Left renal cortex interstitium (tissue), 4 donors: ENCODE measurements at places on chromosomes 3 and 15.

DNA sequence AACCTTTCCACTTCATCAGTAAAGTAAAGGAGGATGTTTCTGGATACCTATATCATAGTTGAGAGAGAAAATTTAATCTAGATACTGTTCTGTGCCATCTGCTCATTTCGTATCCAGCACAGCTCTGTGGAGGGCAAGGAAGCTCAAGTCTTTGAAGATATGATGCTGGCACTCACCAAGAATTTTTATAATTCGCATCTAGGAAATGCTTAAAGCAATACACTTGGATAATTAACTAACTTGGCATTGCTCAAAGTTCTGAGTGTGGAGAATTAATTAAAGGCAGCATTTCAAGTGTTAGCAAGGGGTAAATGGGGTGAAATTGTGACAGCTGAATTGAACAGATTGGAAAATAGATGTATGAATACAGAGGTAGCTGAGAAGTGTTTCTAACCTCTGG is 213.2 kb downstream of the KCNMB2 start:
- no peak for DNase-seq

- DNase-seq, result no peak
These were observed 39.9 kb downstream of the LEO1 start for GRCh38 chr15:51931638-51932037.

DNA sequence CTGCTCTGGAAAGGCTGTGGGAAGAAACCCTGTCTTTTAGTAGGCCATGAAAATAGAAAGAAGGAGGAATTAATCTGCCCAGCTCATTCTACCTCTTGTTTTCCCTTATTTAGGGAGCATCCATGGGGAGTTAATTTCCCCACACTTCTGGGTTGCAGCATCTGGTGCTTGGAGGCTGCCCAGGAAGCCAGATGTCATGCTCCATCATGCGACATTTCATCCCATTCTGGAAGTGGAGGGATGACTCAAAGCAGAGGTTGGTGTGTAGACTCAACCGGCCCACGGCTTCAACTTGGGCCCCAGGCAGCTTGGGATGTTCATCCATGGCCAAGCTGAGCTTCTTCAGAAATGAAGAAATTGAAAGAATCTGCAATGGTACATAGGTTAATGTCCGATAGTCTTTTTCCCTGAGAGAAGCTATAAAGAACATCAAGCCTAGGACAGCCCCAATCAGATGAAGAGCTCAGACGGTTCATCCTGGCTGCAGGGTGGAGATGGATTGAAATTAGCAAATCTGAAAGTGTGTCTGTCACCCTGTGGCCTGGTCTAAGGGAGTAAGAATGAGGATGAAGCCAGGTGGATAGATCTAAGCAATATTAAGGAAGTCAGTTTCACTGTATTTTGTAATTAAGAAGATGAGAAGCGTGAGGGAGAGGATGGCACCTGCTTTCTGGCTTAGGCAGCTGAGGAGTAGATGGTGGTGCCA is 24.5 kb upstream of the PROK2 start:
- no peak for DNase-seq

GRCh38 chr3:183159333-183159732 is 3.2 kb downstream of the LAMP3 start:
- no peak for DNase-seq

- no peak for DNase-seq
These were observed 5.8 kb upstream of the SUCNR1 start for GRCh38 chr3:151867666-151868065.

- DNase-seq, result no peak
These were observed 7.7 kb upstream of the FLNB start for GRCh38 chr3:58000306-58001085.

DNA sequence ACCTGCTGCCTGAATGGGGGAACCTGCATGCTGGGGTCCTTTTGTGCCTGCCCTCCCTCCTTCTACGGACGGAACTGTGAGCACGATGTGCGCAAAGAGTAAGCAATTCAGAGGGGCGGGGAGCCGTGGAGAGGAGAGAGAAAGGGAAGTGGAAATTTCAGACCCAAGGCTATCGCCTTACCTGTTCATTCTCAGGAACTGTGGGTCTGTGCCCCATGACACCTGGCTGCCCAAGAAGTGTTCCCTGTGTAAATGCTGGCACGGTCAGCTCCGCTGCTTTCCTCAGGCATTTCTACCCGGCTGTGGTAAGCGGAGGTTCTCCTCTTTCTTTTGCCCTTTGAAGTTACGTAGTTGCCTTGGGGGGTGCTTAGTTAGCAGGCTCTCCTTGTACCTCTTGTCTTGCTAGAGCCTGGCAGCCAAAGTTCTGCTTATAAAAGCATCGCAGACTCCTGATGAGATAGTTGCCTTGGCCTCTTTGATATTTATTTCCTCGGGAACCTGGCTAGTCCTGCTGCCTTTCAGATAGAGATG is 13.7 kb upstream of the LRRC2 start:
- no peak for DNase-seq

GRCh38 chr15:82968066-82968465 is 15.5 kb upstream of the HOMER2 start:
- DNase-seq, result no peak

DNA sequence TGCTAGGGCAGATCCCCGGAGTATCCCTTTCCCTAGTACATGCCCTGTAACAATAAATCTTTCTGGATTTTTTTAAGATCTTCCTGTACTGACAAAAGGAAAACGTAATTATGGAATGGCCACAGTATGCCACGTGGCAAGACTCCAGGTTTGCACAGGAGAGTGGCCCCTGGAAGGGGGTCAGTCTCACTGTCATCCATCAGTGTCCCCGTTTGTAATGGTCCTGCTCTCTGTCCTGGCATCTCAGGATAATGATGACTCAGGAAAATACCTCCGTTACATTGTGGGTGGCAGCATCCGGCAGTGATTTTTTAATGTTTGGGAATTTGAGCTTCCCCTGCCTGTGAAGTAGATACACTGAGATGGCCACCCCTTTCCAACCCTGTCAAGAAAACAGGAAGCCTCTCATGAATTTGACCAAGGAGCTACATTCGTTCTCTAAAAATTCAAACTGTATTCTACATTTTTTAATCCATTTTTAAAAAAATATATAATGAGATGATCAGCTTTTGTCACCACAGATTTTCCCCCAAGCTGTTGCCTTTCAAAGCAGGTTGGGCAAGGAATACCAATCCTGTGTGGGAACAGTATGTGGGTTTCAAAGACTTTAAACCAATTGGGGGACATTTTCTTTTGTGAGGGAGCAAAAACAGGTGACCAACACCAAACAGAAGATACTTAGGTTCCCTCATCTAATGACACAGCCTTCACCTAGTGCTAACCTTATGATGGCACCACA is 110.4 kb downstream of the C3orf70 start:
- DNase-seq, result no peak

DNA sequence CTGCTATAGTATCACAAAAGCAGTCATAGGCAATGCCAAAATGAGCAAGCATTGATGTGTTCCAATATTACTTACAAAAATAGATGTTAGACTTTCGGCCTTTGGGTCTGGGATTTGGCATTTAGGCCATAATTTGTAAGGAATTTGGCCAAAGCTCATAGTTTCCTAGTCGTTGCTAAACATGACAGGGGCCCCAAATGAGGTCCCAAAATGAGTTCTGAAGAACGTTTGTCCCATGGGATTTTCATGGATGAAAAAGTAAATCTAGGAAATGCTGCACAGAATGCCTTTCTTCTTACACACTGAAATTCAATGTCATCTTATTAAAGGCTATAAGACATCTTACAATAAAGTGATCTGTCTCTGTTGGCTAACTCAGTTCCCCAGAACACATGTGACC is 456.0 kb downstream of the CNTN4 start:
- DNase-seq, result no peak

DNA sequence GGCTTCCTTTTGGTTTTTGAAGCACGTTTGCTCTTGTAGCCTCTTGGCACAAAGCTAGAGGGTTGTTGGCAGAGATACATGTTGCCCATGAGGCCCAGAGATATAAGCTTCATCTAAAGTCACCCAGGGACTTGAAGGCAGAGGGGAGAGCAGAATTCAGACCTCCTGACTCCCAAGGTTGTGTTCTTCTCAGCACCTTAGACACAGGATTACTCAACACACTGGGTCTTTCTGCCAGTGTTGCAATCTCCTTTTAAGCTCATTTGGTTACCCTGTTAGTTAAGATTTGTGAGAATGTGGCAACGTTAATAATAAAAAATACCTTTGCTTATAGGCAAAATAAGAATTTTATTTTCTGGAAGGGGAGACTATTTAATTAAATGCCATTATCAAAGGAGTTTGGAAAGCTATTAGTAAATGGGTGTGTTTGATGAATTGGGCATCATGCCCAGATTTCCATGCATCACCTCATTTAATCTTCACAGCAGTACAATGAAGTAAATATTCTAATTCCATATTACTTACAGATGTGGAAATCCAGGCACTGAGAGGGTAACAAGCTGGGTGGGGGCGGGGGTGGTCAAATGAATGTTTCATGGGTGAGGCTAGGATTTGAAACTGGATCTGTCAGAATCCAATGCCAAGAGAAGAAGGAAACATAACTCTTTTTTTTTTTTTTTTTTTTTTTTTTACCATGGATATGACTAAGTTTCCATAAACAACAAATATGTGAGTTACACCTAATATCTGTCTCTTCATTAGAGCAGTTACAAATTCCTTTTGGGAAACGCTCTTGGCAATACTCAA is 183.3 kb downstream of the NR1D2 start:
- DNase-seq, result no peak

DNA sequence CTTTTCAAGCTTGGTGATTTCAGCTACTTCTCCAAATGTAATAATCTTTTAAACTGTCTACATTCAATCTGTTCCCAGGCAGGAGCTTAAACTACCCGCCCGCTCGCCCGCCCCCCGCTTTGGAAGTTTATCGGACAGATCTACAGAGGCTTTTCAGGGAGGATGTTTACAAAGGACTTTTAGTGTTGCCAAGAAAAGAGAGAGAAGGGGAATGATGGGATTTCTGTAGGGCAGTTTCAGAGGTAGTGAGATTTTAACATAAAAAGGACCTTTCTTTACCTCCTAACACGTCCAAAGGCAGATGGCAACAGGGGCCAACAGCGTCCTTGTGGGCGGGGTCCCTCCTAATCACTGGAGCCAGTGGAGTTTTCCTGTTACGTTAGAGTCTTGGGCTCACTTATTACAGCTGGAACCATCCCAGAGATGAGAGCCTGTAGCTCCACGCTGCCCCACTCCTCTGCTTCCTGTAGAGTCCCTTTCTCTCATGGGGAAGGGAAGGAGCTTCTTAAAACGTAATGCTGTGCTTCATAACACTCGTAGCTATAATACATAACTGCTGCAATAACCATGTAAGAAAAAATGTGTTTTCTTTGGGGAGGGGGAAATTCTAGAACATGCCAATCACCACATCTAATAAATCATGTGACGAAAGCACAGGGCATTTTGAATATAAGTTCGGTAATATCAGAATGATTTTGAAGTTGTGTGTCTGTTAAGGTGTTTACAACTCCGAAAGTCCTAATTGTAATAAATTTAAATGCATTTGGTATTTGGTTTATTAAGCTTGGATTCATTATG is 30.9 kb downstream of the HES1 start:
- DNase-seq, result no peak

DNA sequence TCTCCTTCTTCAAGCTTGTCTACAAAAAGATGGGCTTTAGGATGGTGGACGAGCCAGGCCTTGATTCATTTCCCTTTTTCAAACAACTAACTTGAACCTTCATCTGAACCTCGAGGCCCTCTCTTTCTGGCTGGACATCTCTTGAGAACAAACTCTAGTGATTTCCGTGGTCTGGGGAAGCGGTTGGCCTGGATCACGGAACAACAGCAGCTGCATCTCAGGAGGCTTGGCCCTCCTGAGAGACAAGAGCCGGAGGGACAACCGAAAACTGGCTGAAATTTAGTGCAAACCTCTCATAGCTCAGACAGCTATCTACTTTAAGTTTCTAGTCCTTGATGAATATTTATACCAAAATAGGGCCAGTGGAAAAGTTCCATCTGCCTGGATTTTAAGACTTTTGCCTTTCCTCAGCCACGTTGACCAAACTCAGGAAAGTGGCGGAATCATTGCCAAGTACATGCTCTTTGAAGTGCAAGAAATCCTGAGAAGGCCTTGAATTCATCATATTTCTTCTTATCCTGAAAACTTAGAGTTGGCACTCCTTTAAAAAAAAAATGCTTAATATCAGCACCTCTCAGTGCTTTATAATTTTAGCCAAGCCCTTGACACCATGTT is 14.5 kb downstream of the LMCD1 start:
- no peak for DNase-seq

DNA sequence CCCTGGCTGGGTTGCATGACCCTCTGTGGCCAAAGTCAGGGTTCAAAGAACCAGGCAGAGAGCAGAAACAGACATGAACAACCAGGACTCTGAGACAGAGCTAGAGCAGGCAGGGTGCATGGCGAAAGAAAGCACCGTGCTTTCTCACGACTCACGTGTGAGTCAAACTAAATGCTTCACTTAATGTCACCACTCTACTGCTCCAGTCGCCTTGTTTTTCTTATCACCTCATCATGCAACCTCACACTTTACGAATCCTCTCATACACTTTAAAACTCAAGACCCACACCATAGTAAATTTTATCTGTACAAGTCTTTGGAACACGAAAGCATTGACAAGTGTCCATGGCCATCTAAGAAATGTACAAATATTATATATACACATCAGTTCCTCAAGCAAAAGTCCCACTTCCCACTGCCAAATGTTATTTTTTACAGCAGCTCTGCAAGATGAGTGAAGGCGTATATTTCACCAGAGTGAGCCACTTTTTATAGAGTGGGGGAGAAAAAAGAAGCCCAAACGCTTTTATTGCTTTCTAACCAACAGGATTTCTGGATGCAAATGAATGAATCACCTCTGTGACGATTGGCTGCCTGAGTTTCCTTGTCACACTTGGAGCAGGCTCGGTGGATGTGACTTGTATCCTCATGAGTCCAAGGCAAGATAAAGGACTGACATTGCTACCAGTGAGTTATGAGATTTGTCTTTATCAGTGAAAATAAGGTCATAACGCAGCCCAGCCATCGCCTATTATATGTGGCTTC is 16.0 kb upstream of the MEGF11 start:
- no peak for DNase-seq

DNA sequence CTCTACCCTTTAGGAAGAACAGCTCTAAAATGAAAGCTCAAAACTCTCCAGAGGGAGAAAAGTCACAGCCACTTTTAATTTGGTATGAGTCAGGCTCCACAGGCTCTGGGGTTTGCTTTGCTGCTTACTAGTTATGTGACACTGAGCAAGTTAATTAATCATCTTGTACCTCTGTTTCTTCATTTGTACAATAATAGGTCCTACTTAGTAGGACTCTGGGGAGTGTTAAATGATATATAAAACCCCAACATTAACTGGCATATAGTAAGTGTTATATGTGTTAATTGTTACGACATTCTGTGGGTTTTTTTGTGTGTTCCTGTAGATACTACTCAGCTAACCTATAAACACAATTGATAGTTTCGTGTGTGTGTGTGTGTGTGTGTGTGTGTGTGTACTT is 6.6 kb downstream of the ACKR2 start:
- no peak for DNase-seq
